ENCODE measurements at places on chromosomes 13 and 19. TPM values are rescaled to one million over a fixed set of nuclear protein-coding genes. Genes with fewer than 3 reads are reported as not detected.
A peak's percentile ranks its signal among the peaks of the same experiment; 100 is the strongest.

- peaks cover 13% of the 10 kb centered on the region for H3K36me3 ChIP-seq
- no peaks in the 10 kb centered on the region for H3K27me3 ChIP-seq
- H3K4me1 ChIP-seq: peaks cover 36% of the 10 kb centered on the region
These were observed 752 bp upstream of the EDNRB start for GRCh38 chr13:77919246-77919920.

GRCh38 chr13:78576261-78576660 is 27.1 kb downstream of the POU4F1 start:
- H3K36me3 ChIP-seq: no peaks in the 10 kb centered on the region
- no peak overlapping the region for H3K4me3 ChIP-seq
- no peak overlapping the region for H3K27ac ChIP-seq
- no peak for DNase-seq
- H3K4me1 ChIP-seq: no peaks in the 10 kb centered on the region

DNA sequence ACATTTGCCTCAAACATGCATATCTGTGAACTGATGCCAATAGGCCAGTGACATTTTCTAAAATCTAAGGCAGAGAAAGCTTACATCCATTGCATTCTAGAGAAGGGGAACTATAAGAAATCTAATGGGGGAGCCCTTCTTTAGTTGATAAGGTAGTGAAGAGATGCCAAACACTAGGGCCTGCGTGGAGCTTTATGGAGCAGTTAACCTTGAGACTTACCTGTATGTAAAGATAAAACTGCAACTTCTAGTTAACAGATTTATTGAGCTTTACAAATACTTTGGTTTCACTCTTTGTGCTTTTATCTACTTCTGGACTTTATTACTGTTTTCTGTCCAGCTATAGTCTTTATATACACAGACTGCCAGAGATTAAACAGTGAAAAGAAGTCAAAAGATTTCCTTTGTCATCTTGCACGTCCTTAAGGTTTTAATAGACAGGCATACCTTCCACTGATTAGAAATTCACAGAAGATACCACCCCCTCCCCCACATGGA is 457.6 kb downstream of the KLF12 start:
- DNase-seq: no peak
- H3K36me3 ChIP-seq: peaks cover 3% of the 10 kb centered on the region
- H3K4me3 ChIP-seq: no peak overlapping the region
- peak overlapping the region; percentile 78 for H3K27ac ChIP-seq

DNA sequence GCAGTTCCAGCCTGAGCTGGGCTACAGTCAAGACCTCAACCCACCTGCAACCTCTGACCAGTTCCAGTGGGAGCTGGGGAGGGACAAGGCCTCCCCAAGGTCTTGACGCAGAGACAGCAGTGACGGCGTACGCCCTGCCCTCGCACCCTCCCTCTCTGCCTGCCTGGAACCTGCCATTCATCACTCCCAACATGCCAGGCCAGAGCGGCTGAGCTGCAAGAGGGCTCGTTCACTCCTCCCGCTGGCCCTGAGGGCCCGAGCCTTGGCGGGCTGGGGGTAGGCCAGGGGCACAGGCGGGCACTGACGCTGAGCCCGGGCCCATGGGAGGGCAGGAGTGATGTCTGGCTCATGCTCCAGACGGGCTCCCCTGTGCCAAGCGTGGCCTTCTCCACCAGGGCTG is 8.2 kb downstream of the NDUFA11 start:
- H3K4me3 ChIP-seq: no peak overlapping the region
- H3K4me1 ChIP-seq: no peaks in the 10 kb centered on the region
- H3K36me3 ChIP-seq: no peaks in the 10 kb centered on the region
- H3K27me3 ChIP-seq: peaks cover 7% of the 10 kb centered on the region
- no peak for DNase-seq

GRCh38 chr13:36675213-36675536 is 1.4 kb downstream of the SERTM1 start:
- H3K27me3 ChIP-seq: peaks cover 83% of the 10 kb centered on the region
- H3K27ac ChIP-seq: no peak overlapping the region
- no peak for DNase-seq
- H3K4me1 ChIP-seq: peaks cover 15% of the 10 kb centered on the region
- H3K4me3 ChIP-seq: peak overlapping the region; percentile 84
- H3K36me3 ChIP-seq: no peaks in the 10 kb centered on the region

DNA sequence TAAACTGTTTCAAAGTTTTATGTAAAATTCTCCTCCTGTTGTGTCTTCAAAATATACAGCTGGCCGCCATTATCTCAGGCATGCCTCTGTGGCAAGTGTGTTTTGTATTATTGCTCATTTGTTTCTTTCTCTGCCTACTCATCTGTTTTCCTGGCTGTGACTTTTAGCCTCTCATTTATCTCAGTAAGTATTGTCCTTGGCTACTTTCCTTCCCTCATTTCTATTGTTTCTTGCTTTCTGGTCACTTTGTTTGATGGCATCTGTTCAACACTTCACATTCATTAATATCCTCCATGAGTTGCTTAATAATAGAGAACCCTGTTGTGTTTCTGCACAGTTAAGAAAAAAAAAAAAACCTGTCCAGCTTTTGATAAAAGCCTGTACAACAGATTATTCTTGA is 869.4 kb downstream of the PCDH17 start:
- H3K36me3 ChIP-seq: peaks cover 4% of the 10 kb centered on the region
- no peaks in the 10 kb centered on the region for H3K27me3 ChIP-seq
- no peak overlapping the region for H3K4me3 ChIP-seq
- H3K27ac ChIP-seq: peak overlapping the region; percentile 85
- DNase-seq: no peak

DNA sequence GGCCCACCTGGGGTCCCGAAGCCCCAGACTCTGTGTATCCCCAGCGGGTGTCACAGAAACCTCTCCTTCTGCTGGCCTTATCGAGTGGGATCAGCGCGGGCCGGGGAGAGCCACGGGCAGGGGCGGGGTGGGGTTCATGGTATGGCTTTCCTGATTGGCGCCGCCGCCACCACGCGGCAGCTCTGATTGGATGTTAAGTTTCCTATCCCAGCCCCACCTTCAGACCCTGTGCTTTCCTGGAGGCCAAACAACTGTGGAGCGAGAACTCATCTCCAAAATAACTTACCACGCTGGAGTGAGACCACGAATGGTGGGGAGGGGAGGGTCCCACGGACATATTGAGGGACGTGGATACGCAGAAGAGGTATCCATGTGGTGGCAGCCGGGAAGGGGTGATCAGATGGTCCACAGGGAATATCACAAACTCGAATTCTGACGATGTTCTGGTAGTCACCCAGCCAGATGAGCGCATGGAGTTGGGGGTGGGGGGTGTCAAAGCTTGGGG is 1.0 kb upstream of the ICAM5 start:
- H3K36me3 ChIP-seq: no peaks in the 10 kb centered on the region
- H3K27me3 ChIP-seq: peaks cover 98% of the 10 kb centered on the region
- peak overlapping the region; percentile 81 for H3K4me3 ChIP-seq
- H3K4me1 ChIP-seq: peaks cover 22% of the 10 kb centered on the region
- no peak overlapping the region for H3K27ac ChIP-seq
- DNase-seq: peak; percentile 56

DNA sequence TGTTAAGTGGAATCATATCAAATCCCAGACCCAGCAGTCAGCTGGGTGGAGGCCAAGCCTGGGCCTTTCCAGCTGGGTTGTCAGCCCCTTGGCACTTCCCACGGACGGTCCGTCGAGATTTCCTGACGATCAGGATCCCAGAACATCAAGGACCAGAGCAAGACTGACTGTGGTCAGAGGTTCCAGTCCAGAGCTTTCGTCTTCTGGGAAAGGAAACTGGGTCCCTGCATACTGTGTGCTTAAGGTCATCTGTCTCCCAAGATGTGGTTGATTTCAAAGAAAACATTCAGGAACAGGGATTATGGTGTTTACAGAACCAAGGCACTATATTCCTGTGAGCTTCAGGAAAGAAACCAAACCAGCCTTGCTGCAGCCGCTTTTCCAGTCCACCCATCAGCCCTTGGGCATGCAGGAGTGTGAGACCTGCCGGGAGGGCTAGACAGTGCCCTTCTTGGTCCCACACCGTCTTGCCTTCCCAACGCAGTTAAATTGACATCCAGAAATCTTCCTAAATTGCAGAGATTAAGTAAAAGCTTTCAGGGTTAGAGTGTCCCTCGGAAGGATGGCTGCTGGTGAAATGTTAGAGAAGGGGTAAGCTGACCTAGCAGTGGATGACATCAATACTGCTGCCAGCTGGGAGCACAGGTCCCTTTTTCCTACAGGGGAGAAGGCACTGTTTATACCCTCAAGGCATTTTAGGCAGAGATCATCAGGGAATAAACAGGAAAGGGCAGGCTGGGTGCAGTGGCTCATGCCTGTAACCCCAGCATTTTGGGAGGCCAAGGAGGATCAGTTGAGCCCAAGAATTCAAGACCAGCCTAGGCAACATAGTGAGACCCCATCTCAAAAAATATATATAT is 5.0 kb upstream of the C19orf33 start:
- peaks cover 13% of the 10 kb centered on the region for H3K4me1 ChIP-seq
- no peak overlapping the region for H3K27ac ChIP-seq
- no peak overlapping the region for H3K4me3 ChIP-seq
- H3K36me3 ChIP-seq: no peaks in the 10 kb centered on the region
- no peaks in the 10 kb centered on the region for H3K27me3 ChIP-seq

Gene BLOC1S3
- total RNA-seq: 9.7 TPM

Gene KIR3DL2
- not detected for total RNA-seq

Gene RASAL3
- not detected for total RNA-seq

Gene ACP7
- total RNA-seq: not detected

Gene GPR12
- 0.14 TPM for total RNA-seq

Gene FPR2
- total RNA-seq: not detected

Data from neural crest cell (in vitro differentiated cells).